HCT116 (cell line): ENCODE measurements at places on chromosomes 7 and 10.

DNA sequence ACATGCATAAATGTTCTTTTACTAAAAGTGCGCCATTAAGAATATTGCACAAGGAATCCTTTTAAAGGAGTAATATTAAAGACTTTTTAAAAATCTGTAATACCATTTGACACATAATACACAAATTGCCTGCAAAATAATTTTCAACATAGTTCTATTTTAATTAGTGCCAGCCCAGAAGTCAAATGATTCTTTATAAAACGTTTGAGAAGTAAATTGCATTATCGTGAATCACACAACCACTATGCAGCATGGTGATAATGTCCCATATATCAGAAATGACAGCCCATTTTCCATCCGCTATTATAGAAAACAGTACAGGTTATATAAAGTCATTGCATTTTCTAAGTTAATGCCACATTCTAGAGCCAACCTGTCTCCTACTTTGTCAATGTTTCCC is 324.0 kb downstream of the IPMK start:
- H3K27ac ChIP-seq = no peak overlapping the region
- no peak overlapping the region for H3K4me3 ChIP-seq
- no peaks in the 10 kb centered on the region for H3K4me1 ChIP-seq

DNA sequence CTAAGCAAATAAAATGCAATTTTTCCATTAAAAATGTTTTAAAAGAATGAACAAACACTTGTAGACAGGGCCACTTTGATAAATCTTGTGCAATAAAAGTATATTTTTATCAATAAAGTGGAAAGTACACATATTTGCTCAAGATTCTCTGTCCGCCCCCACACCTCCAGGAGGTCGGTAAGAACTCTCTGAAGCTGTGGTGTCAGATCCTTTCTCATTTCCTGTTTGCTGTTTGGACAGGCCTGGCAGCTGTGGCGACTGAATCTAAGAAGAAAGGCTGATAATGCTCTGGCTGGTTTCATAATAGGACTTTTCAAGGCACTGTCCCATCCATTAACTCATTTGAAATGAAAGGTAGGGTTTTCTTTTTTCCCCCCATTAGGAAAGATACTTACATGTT is 15.3 kb upstream of the ASB4 start:
- H3K27me3 ChIP-seq = no peaks in the 10 kb centered on the region
- H3K36me3 ChIP-seq = no peaks in the 10 kb centered on the region
- no peak for DNase-seq
- no peak overlapping the region for H3K4me3 ChIP-seq
- H3K27ac ChIP-seq = no peak overlapping the region

DNA sequence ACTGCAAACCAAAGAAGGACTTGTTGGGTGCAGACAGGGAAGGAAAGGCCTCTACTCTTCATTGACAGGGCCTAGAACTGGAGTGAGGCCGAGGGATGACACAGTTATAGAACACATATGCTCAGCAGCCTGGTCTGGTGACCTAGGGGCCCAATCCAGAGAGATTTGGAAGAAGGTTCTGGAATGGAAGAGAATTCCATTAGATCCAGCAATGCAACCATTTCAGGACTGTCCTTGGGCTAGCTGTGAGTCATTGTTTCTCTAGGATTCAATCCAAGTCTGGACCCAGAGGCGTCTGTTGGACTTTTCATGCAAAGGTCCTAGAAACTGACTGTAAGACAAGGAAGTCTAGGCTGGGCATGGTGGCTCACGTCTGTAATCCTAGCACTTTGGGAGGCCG is 59.2 kb downstream of the WIPF3 start:
- DNase-seq = peak; percentile 18
- no peak overlapping the region for H3K27ac ChIP-seq
- no peaks in the 10 kb centered on the region for H3K27me3 ChIP-seq
- H3K4me3 ChIP-seq = no peak overlapping the region

DNA sequence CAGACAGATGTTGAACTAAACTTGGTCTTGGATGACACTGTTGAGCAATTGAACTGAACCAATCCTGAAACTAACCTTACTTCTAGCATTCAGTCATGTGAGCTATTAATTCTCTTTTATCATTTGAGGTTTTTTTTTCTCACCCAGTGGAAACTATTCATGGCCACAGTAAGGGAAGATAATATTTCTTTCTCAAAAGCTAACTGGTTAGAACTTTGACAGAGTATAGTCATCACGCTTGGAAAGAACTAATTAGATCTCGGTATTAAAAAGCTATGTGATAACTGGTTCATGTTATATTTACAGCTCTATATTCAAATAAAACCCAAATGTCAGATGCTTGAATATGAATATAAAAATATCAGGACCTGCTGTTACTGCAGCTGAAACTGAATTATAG is 89.5 kb downstream of the OTUD1 start:
- DNase-seq = no peak
- no peaks in the 10 kb centered on the region for H3K36me3 ChIP-seq
- no peak overlapping the region for H3K4me3 ChIP-seq
- no peak overlapping the region for H3K27ac ChIP-seq

- no peaks in the 10 kb centered on the region for H3K27me3 ChIP-seq
- no peaks in the 10 kb centered on the region for H3K4me1 ChIP-seq
- DNase-seq = no peak
- no peaks in the 10 kb centered on the region; the same call in 1 of the 2 replicates for H3K36me3 ChIP-seq
Measured at GRCh38 chr7:50729962-50730361, 52.7 kb downstream of the GRB10 start.

GRCh38 chr7:98509836-98510235 is 107.2 kb upstream of the NPTX2 start:
- H3K27me3 ChIP-seq = no peaks in the 10 kb centered on the region
- DNase-seq = no peak
- no peak overlapping the region for H3K4me3 ChIP-seq
- no peak overlapping the region for H3K27ac ChIP-seq
- H3K36me3 ChIP-seq = no peaks in the 10 kb centered on the region
- H3K4me1 ChIP-seq = no peaks in the 10 kb centered on the region

- no peaks in the 10 kb centered on the region for H3K27me3 ChIP-seq
- no peak overlapping the region for H3K27ac ChIP-seq
- no peaks in the 10 kb centered on the region for H3K4me1 ChIP-seq
- DNase-seq = no peak
Measured at GRCh38 chr10:108808228-108808627, 1115.1 kb downstream of the XPNPEP1 start.

DNA sequence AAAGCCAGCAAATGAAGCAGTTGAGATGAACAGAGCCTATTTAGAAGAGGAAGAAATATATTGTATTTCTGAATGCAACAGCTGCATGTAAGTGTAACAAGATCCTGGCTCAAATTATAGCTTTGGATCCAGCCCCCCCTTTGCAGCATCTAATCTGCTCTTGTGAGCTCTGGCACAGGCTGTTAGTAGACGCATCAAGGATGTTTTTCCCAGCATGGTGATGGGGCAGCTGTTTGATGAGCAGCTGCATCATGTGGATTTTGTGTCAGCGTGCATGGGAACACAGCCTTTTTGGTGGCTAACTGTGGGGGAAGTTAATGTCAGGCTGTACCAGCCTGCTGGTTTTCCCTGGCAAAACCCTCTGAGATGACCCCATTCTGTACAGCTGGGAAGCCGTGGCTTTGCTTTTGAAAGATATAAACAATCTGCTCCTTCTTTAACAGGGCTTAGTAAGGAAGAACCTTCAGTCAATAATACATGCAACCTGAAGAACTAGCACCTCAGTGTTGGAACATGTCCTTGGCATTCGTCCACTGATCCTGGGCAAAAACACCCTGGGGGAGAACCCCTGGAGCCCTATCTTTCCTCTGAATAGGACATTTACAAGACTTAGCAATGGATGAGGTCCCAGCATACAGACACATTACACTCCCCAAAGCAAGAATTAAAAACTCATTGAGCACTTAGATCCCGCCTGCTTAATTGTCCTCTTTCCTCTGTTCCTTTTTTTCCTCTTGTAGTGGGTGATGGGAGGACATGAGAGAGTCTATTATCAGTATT is 70.6 kb downstream of the NPS start:
- no peak overlapping the region for H3K27ac ChIP-seq
- peaks cover 35% of the 10 kb centered on the region for H3K27me3 ChIP-seq
- DNase-seq = no peak
- no peaks in the 10 kb centered on the region for H3K36me3 ChIP-seq
- no peaks in the 10 kb centered on the region for H3K4me1 ChIP-seq

DNA sequence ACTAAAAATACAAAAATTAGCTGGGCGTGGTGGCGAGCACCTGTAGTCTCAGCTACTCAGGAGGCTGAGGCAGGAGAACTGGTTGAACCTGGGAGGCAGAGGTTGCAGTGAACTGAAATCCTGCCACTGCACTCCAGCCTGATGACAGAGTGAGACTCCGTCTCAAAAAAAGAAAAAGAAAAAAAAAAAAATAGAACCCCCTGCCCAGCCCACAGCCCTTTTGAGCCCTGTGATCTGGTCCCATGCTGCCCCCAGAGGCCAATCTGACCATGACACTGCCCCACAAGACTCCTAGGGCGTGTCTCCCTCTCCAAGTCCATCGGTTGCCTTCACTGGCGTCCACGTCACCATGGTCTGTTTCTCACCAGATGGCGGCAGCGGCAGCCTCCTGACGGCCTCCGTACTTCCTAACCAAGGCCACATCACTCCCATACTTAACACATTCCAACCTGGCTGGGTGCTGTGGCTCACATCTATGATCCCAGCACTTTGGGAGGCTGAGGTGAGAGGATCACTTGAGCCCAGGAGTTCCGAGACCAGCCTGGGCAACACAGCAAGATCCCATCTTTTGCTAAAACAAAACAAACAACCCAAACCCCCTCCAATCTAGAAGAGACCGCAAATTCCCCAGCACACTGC is 18.0 kb downstream of the STX1A start:
- H3K27me3 ChIP-seq = no peaks in the 10 kb centered on the region
- peak overlapping the region; percentile 27; the same call in 1 of the 2 replicates for H3K27ac ChIP-seq
- H3K36me3 ChIP-seq = peaks cover 58% of the 10 kb centered on the region; the same call in 1 of the 2 replicates
- no peak overlapping the region for H3K4me3 ChIP-seq
- peak; percentile 68 for DNase-seq
- peaks cover 39% of the 10 kb centered on the region for H3K4me1 ChIP-seq

DNA sequence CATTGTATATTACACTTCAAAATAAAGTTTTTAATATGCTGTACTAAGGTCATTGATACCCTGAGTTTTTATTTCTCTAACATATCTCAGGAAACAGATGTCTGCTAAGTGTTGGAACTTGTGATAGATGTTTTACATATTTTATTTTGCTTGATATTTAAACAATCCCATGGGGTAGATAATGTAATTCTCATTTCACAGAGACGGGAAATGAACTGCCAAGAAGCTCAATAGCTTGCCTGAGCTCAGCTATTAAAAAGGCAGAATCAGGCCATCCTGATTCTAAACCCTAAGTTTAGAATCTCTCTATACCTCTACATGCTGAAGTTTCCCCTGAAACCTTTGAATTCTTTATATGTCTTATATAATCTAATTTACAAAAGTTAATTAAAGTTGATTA is 126.3 kb downstream of the LRRC18 start:
- peaks cover 7% of the 10 kb centered on the region; the same call in 1 of the 2 replicates for H3K4me1 ChIP-seq
- H3K27me3 ChIP-seq = 0 out of 2 replicates have a peak, but pooled peaks cover 3% of the 10 kb centered on the region
- no peaks in the 10 kb centered on the region for H3K36me3 ChIP-seq
- no peak overlapping the region for H3K4me3 ChIP-seq
- no peak overlapping the region for H3K27ac ChIP-seq
- DNase-seq = no peak

DNA sequence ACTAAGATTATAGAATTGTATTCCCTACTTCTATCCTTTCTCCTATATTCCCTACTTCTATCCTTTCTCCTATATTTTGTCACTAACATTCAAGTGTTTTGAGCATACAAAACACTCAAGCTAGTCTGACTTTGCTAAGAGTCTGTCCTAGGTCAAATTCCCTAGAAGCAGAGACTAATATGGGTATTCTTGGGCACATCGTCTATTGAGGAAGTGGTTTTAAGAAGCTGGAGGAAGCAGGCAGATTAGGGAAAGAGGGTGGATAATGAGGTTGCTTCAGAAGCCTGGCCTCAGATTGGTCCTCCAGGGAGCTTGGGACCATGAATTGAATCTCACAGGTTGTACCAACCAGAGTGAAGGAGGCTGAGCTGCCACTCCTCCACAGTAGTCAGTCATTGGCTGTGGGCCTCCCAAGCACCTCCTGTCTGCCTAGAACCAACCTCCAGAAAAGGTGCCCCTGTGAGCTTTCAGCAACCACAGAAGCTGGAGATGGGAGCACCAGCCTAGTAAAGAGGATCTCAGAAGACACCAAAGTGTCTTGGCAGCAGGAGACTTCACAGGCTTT is 295.9 kb upstream of the PHF14 start:
- no peaks in the 10 kb centered on the region for H3K4me1 ChIP-seq
- H3K36me3 ChIP-seq = no peaks in the 10 kb centered on the region
- no peak overlapping the region for H3K4me3 ChIP-seq
